ENCODE measurements at places on chromosomes 4 and X. TPM values are rescaled to one million over a fixed set of nuclear protein-coding genes. Genes with fewer than 3 reads are reported as not detected.

UGT2B17 gene
- under 0.01 TPM for total RNA-seq

MID1 gene
- 13.3 TPM for total RNA-seq

CPZ gene
- 0.21 TPM for total RNA-seq

PNMA6A gene
- 0.57 TPM for total RNA-seq

GRIA3 gene
- total RNA-seq = not detected

PCDH10 gene
- total RNA-seq = under 0.01 TPM

CRLF2 gene
- total RNA-seq = not detected

HTN1 gene
- total RNA-seq = not detected

GLRA3 gene
- not detected for total RNA-seq

FGFBP2 gene
- not detected for total RNA-seq

MAGEB10 gene
- not detected for total RNA-seq

PFKFB1 gene
- 0.21 TPM for total RNA-seq

TSC22D3 gene
- 75.5 TPM for total RNA-seq

PRSS12 gene
- total RNA-seq = 31.1 TPM

SMR3B gene
- not detected for total RNA-seq

MAGEB17 gene
- not detected for total RNA-seq

ARL9 gene
- under 0.01 TPM for total RNA-seq

NHS gene
- 3.4 TPM for total RNA-seq

SPANXN4 gene
- total RNA-seq = not detected

MED12 gene
- total RNA-seq = 13.7 TPM

UGT2B10 gene
- total RNA-seq = not detected

HTR2C gene
- not detected for total RNA-seq

ZFYVE28 gene
- 0.93 TPM for total RNA-seq

PPARGC1A gene
- under 0.01 TPM for total RNA-seq

TACR3 gene
- not detected for total RNA-seq

IL2 gene
- not detected for total RNA-seq

KCNIP4 gene
- 0.34 TPM for total RNA-seq

DMD gene
- 5.5 TPM for total RNA-seq

KLHL34 gene
- under 0.01 TPM for total RNA-seq
